AG20443 (cell line): ENCODE measurements at places on chromosomes 5 and 9.

DNA sequence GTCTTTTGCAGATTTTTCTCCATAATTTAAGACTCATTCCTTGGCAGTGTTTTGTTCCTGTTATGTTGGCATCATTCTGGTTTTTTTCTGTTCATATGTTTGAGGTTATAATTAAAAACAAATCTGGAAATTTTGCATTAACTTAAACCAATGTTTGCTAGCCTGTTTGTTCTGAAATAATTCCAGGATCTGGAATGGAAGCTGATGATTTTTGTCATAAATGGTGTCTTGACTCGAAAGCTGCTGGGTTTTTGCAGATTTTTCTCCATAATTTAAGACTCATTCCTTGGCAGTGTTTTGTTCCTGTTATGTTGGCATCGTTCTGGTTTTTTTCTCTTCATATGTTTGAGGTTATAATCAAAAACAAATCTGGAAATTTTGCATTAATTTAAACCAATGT, 318.7 kb upstream of the IRX4 start:
- DNase-seq: no peak

DNA sequence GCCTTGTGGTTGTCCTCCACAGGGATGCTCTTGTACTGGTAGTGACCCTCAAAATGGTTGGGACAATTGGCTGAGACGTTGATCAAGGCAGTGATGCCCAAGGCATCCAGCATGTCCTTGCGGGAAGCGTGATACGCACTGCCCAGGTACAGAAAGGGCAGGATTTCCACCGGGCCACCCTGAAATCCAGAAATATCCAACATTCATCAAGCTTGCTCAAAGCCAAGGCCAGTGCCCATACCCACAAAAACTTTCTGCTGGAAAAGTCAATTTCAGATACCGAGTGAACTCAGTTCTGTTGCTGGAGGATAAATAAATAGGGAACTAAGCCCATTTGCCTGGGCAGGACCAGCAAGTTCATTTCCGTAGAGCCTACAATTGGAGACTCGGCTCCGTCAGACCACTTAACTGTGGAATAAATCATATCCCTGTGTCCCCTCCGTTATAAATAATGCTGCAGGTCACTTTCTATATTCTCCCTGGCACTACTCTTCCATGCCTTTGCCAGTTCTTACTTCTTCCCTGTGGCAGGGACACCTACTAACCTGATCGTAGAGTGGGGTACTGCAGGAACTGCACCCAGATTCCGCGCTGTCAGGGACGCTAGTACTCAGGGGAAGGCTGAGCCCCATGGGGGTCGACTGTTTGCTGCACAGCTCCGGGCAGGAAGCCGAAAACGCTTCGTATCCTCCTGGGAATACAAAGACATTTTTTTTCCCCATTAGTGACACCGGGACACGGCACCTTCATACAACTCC, 1.2 kb downstream of the DUSP1 start:
- DNase-seq: no peak

DNA sequence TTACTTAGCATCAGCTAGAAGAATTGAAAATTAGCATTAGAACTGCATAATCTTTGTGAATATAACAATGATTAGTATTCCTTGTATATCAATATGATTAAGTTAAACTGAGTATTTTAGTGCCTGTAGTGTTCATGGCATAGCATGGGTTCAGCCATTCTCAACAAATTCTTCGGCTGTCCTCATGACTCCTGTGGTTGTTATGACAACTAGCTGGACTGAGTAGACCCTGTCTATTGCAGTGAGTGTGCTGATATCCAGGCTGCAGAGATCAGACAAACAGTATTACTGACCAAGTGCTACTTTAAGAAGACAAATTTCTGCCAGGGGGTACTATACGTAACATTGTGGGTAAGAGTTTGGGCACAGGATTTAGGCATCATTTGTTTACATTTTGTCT, 125.9 kb downstream of the NUDT12 start:
- no peak for DNase-seq

GRCh38 chr5:115601701-115602590, at the start of gene TICAM2:
Gene TICAM2 (minus strand): TSS chr5:115602479. CDS start chr5:115581256, 21,223 bp downstream.
- peak; percentile 91 for DNase-seq

DNA sequence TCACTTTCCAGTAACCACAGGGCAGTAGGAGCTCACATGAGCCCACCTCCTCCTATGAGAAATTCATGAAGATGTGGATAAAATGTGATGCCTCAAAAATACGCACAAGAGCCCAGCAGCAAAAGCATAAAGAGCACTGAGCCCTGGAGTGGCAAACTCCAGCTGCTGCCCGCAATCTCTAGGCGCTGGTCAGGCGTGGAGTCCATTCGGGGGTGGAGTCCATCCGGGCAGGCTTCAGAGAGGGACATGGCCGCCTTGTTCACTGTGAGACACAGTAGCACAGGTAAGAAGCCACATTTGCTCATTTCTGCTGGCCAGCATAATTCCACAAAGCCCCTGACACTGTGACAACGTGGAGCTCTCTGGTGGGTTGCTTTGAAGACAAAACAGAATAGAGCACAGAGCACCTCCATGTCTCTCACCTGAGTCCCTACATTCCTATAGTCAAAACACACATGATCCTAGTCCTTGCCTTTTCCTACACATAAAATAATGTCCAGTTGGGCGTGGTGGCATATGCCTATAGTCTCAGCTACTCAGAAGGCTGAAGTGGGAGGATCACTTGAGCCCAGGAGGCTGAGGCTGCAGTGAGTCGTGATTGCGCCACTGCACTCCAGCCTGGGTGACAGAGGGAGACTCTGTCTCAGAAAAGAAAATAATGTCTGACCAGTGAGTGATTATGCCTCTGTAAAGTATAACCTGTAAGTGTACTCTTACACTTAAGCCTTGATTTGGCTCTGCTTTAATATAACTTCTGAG, 365.2 kb downstream of the GADD45G start:
- no peak for DNase-seq

DNA sequence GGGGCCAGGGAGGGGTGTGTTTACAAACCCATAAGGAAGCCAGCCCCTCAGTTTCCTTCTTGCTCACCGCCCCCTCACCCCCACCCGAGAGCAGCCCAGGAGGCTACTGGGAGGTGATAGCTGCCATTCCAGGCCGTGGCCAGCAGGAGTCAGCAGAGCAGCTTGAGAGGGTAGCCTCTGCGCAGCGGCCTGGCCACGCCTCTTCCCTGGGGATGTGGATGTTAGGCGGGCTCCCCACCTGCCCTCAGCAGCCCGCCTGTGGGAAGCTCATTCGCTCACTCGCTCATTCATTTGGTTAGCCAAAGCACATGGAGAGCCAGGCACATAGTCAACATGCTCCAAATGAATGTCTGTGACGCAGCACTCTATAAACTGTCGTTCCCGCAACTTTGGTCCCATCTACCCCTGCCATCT, 6.1 kb upstream of the DPM2 start:
- DNase-seq: peak; percentile 90

DNA sequence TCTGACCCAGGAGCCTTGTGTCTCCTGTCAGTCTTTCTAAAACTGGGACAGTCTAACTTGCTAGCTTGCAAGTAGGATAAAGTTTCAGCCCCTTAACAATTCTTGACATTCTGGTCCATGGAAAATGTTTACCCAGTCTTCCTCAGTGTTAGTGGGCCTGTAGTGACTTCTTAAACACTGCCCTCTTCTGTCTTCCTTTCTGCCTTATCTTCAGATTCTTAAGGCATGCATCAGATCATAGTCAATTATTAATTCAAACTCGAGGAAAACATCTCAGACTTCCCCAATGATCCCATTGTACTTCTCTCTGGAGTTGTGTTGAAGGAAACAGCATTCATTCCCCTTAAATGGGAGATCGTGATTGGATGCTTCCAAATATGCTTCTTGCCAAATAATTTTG, 1199.8 kb downstream of the DTWD2 start:
- DNase-seq: no peak

- peak; percentile 38 for DNase-seq
Measured at GRCh38 chr9:95516221-95516733, 494 bp downstream of the PTCH1 start.

- no peak for DNase-seq
Measured at GRCh38 chr5:2163940-2164490, 281.3 kb upstream of the IRX4 start.

DNA sequence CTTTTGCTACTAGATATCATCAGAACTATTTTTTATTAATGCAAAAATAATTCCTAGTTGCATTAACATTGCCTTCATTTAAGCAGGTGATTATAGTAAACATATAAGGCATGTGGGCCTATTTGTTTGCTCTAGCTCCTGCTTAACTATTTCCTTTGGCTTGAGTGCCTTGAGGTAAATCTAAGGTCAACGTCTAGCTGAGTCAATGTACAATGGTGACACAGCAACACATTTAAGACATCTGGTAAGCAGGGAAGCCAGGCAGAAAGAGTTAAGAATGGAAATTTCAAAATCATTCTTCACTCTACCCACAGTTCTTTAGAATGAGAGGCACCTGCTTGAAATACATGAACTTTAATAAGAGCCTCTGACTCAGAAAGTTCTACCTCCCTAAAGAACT, 111.9 kb upstream of the FST start:
- no peak for DNase-seq

DNA sequence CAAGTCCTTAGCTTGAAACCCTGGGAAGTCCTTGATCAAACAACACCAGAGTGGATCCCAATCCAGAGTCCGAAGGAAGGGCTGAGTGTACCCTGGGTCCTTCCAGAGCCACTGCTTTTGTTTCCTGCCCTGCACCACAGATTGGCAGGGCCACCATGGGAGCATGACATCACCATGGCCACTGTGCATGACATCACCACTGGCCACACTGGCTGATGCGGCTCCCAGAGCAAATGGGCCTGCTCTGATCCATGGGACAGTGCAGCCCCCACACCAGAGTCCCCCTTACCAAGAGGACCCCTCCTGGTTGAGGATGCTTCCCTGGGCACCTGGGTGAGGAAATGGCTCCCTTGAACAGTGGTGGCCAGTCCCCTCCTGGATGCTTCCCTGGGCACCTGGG, 9.9 kb downstream of the SLC6A3 start:
- DNase-seq: no peak

- no peak for DNase-seq
Measured at GRCh38 chr9:13437866-13438265, 158.4 kb upstream of the MPDZ start.

- DNase-seq: peak; percentile 56
Measured at GRCh38 chr5:56175488-56175887, 57.6 kb downstream of the ANKRD55 start.

DNA sequence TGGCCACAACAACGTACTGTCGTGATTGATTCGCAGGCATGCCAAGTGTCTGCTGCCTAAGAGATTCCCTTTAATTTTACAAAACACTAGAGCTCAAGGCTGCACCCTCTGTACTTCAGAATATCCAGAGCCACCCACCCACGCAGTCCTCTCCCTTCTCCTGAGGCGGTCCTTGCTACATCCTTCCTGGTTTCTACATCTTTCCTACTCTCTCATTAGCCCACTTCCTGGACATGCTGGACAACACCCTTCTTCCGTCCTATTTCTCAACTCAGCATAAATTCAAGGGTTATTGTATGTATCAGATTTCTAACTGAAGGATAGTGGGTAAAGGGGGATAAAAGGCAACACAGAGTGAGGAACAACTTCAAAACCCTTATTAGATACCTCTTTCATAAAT, 148.4 kb upstream of the MAP3K1 start:
- no peak for DNase-seq

DNA sequence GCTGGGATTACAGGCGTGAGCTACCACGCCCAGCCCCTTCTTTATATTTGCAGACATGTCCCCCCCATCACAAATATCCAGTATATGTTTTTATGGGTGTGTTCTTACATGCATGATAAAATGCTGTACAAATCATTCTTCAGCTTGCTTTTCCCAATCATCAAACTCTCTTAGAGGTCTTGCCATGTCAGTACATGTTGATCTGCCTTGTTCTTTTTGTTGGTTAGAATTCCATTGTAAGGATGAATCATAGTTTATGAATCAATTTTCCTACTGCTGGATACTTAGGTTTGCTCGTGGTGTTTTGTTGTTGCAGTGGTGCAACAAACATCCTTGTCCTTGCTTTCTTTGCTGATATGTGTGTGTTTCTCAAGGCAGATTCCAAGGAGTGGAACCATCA, 79.9 kb upstream of the NEURL1B start:
- peak; percentile 32 for DNase-seq

DNA sequence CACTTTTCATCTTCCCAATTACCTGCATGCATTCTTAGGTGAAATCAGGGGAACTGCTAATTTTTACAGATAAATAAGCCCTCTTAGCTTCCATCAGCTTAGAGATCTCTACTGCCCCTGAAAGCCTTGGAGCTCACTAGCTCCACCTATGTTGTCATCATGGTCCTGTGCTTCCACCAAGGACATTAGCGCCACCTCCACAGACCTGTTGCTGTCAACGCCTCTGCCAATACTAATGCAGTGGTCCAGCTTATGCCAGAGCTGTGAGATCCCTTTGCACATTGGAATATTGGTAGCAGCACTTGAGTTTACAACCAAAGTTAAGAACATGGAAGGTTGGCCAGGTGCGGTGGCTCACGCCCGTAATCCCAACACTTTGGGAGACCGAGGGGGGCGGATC, 7.7 kb upstream of the SHISAL2B start:
- DNase-seq: no peak

GRCh38 chr9:120447959-120448500, 131.9 kb downstream of the CDK5RAP2 start:
- DNase-seq: no peak

DNA sequence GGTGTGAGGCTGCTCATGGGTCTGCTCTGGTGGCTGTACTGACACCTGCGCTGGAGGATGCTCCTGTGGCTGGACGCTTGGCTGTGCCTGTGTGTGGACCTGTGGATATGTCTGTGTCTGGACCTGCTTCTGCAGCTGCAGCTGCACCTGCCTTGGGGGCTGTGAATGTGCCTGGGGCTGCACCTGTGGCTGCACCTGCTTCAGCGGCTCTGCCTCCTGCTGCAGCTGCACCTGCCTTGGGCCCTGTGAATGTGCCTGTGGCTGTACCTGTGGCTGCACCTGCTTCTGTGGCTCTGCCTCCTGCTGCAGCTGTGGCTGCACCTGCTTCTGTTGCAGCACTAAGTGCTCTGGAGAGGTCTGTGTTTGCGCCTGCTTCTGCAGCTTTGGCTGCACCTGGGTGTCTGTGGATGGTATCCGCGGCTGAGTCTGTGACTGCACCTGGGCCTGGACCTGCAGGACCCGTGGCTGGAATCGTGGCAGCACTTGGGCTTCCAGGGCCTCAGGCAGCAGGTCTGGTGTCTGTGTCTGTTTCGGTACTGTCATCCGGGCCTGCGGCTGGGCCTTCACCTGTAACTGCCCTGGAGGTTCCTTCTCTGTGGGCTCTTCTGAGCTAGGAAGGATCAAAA, 12.5 kb downstream of the CIZ1 start:
- DNase-seq: no peak
